Spinal cord (tissue), 10 donors: ENCODE measurements at places on chromosomes 1 and 21.

DNA sequence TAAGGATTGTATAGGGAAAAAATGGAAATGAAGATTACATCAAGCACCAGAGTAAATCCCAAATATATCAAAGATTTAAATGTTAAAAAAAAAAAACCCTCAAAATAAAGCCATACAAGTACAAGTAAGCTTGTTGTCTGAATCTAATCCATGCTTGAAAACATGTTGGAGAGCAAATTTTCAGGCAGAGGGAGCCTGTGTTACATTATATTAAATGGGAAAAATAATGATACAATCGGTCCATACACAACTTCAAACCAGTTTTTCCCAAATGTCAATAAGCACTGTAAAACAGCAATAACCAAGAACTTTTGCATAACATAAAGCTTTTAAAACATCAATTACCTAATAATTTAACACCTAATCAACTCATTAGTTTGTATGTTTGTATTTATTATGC is 949.4 kb upstream of the ADGRL4 start:
- no peak for DNase-seq

DNA sequence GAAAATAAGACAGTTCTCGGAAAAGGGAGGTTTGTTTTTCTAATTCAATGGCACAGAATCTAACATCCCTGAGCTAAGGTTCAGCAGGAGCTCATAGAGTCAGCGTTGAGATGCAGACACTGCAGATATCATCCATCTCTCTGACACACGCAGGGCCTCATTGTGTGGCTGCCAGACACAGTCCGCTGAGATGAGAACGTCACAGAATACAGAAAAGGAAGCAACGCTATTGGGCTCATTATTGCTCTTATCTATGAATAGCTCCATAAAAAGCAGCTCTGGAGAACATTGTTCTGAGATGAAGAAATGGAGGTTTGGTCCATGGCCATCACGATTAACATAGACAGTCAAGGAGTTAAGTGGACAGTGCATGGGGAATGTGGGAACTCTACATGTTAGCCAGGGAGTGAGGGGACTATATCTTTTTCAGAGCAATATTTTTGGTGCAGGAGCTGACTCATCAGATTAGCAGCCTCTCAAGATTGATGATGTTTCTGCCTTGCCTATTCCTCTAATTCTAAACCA is 771.6 kb upstream of the CXADR start:
- peak; percentile 90 for DNase-seq

DNA sequence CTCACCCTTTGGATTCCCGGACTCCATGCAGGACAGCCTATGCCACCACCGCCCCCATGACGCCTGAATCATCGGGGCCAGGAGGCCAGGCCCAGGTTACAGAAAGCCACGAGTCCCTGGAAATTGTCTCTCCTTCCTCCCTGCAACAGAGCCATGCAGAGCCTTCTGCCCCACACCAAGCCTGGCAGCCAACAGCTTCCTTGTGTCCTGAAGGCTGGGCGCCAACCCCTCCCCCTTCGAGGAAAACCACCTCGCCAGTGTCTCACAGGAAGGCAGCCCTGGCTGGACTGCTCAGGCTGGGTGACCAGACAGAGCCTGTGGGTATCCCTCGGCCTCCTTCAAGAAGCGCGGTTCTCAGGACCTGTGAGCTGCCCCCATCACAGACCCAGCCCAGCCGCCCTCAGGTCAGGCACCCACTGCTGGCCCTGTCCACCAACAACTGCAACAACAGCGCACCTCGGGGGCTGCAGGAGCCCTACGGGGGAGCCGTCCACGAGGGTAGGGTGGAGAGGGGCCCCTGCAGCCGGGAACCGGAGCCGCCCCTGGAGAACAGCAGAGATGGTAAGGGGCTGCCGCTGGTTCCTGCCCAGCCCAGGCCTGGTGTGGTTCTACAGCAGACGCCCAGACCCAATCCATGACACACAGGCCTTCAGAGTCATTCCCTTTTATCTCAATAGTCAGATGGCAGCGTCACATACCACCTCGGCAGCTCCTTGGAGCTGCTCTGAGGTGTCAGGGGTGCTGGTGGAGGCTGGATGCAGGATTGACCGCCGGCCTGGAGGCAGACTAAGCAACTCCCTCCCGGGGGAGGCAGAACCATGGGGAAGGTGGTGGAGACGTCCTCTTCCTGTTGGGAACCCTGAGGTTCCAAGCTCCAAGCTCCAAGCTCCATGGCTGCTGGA is 23.7 kb downstream of the KIAA1614 start:
- DNase-seq: no peak

DNA sequence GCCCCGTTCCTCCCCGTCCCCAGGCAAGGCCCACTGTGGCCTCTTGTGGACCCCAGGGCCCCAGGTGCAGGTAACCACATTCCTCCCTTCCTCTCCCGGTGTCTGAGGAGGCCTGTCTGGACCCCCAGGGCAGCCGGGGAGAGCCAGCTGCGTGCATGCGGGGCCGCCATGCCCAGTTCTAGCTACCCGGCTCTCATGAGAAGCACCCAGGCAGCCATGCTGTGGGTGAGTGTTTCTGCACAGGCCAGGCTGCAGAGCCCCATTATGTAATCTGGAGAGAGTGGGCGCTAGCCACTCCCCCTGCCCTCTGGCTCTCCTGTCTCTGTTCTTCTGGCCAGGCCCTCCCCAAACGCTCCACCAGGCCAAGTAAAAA is 18.4 kb upstream of the PLEKHG5 start:
- no peak for DNase-seq

- no peak for DNase-seq
Measured at GRCh38 chr1:2934156-2934540, 87.1 kb upstream of the ACTRT2 start.

GRCh38 chr21:31604591-31605190 is 54.8 kb upstream of the SOD1 start:
- DNase-seq: peak; percentile 88

DNA sequence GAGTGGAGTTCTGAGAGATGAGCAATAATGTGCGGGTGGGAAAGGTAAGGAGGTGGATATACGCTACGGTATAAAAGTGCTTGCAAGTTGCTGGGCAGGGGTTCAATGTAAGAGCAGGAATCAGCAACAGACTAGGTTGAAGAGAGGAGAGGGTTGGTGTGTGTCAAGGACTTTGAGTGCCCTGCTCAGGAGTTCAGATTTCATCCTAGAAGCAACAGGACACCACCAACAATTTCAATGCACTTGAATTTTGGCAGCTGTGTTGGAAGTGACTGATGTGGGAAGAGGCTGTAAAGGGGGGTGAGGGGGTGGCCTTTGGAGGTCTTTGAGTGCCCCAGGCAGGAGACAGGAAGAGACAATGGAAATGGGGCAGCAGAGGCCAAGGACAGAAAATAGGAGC is 57.3 kb downstream of the RHOU start:
- DNase-seq: no peak

GRCh38 chr1:29807689-29808088 is 571.4 kb downstream of the PTPRU start:
- DNase-seq: no peak

DNA sequence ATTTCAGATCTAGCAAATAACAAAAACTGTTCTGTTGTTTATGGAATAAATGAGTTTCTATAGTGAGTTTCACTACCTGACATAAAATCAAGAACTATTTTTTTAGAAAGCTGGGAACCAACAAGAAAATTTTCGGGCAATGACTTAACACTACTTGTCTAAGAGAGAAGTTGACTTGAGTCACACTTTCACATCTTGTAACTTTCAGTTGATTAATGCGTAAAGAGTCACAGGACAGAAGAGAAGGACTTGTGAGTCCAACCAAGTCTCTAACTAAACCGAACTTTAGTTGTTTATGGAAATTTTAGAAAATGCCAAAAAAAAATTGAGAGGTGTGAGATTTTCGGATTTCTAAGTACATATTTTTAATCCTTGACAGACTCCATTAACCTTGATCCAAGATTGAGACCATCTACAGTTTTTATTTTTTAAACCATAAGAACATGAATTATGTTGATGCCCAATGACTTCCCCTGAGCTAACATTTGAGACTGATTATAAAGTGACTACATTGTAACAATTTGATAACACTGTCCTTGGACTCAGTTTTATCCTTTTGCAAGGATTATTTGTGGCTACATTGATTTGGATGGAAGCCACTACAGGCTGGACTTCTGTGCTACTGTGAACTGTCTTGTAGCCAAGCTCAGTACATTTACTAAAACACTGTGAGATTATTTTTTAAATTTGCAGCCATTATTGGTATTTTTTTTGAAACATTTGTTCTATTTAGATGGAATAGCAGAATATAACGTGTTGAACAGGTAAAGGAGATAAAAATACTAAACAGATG is 284.0 kb downstream of the PTPRC start:
- no peak for DNase-seq

- no peak for DNase-seq
Measured at GRCh38 chr1:1397839-1398523, 1.2 kb downstream of the CCNL2 start.

- DNase-seq: no peak
Measured at GRCh38 chr21:33228455-33228854, 1.3 kb upstream of the IFNAR2 start.

DNA sequence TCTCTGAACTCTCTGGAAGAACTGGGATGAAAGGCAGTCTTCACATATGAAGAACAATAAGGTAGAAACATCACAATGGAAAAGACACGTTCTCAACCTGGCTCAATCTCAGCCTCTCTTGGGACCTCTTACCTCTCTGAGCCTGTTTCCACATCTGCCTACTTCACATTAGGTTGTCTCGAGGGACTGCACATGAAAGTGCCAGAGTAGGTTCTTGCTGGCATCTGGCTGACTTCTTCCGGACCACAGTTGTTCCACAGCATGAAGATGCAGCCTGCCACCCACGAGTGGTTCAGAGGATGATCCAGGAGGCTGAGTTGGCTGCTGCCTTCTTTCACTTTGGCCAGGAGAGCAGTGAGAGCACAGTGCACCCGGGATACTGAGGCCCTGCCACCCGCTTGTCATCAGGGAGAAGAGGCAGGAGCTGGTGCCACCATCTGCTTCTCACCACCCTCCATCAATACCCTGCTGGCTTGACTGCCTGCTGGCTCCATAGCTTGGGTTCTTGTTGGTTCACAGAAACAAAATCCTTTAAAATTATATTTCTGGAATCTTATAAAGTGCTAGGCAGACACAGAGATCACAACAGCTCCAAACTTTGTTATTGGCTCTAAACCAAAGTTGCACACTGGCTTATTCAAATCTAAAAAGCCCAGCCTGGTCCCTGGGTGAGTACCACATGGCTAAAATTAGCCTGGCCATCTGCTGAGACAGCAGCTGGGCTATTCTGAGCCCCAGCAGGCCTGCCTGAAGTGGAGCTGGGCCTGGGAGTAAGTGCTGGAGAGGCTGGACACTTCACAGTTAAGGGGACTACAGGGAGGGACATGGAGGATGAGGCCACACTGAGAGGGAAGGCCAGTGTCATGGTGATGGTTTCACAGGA is 46.9 kb upstream of the LIN9 start:
- no peak for DNase-seq

- no peak for DNase-seq
Measured at GRCh38 chr1:201245082-201245481, 38.2 kb upstream of the PKP1 start.

DNA sequence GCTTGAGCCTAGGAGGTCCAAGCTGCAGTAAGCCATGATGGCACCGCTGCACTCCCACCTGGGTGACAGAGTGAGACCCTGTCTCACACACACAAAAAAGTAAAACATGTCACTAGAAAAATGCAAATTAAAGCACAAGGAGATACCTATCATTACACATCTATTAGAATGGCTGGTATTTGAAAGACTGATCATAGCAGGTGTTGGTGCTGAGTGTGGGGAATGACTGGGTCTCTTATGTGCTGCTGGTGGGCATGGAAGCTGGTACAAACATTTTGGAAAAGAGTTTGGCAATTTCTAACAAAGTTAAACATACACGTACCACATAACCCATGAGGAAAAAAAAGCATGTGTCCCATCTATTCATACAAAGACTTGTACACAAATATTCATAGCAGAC is 142.1 kb upstream of the ZBTB40 start:
- no peak for DNase-seq

DNA sequence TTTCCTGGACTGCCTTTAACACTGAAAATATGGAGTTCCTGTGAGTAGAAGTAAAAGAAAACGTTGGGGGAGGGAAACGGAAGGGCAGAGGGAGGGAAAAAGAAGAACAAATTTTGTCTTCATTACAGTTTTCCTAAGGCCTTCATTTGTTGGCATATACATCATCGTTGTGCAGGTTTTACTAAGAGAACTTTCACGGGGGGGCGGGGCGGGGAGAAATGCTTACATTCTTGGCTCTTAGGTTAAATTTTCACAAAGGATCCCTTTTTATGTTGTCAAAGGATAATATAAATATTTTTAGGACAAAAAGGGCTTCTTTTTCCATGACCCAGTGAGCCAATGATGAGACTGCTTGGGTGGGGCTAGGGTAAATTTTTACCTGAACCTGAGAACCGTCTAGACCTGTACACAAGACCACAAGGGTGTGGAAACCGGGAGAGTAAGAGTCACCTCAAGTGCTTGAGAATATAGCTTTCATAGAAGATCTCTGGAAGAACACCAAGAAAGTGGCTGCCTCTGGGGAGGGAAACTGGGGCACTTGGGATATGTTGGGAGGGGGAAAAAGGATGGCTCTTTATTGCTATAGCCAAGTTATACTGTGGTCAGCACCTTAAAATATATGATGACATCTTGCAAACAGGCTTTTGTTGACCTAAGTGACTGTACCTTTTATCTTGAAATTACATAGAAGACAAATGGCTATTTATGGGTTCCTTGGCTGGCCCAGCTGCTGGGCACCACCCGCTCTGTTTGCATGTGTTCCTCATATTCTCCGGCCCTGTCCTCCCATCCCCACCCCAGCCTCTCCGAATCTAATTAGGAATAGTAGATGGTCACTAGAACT is 2.0 kb upstream of the UTP25 start:
- DNase-seq: no peak

DNA sequence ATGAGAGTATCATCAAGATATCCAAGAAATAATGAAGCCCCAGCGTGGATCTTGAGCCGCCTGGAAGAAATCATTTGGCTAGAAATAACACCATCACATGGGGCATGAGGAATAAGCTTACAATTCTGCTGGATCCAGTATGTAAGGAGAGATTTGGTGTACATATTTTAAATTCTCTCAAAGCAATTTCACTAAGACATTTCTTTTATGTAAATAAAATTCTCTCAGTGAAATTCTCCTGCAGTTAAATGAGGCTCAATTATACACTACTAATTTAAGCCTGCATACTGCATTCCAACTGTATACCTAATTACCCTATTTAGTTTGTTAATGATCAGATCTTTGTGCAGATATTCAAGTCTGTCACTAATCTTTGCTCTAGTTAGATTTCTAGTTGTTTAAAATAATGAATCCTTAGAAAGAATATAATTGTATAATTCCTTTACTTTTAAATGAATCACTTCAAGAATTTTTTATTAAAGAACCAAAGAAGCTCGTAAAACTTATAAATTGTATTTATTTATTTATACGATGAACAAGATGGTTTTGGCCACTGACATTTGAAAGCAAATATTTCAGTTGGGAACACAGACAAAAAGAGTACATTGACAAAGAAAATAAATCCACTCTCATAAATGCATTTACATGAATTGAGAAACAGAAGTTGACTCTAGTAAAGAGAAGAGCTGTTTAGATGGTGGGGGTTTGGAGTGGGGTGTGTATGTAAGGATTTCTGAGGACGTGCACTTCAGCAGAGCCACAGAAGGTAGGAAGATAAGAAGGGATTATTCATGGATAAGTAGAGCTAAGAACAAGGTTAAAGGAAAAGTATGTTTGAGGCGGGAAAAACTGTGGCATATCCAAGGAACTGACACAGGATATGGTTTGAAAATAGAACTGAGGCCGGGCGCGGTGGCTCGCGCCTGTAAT is 466.8 kb downstream of the DSCAM start:
- no peak for DNase-seq
